ENCODE measurements at places on chromosomes 7 and 10. TPM values are rescaled to one million over a fixed set of nuclear protein-coding genes. Genes with fewer than 3 reads are reported as not detected.

The GDF2 gene
- not detected for total RNA-seq

DNA sequence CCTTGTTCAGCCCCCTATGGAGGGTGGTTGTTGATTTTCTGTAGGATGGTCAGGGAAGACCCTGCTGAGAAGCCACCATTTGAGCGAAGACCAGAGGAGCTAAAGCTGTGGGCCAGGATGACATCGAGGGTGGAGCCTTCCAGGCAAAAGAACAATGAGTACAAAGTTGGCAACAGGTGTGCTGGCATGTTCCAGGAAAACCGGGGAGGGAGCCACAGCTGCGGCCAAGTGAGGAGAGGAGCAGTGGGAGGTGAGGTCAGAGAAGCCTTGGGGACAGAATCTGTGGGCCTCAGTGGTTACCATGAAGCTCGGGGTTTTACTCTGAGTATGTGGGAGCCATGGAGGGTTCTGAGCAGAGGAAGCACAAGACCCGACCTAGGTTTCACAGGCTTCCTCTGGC is 75.6 kb upstream of the ZNF479 start:
- DNase-seq, result no peak

DNA sequence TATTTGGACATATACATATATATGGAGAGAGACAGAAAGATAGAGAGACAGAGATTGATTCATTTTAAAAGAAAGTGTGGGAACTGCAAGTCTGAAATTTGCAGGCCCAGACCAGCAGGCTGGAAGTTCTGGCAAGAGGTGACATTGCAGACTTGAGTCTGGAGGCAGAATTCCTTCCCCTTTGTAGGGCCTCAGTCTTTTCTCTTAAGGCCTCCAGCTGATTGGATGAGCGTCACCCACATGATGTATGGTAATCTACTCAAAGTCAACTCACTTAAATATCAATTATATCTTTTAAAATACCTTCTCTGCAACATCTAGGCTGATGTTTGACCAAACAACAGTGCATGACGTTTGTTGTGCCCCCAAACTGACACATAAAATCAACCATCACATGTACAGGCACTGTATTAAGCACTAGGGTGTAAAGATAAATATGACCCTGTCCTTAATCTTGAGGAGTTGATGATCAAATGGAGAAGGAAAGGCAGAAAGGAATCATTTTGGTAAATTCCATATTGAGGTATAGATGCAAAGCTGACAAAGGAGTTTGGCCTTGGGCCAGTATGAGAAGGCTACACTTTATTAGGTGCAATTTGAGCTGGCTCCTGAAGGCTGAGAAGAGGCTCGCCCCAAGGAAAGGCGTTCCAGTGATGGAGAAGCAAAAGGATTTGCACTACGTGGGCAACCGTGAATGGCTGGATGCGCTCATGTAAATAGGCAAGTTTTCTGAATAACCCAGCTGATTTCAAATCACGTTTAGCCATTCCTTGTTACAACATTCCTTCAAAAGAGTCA is 52.6 kb downstream of the BPGM start:
- DNase-seq, result no peak

The CDK14 gene
- total RNA-seq, result 51.6 TPM

GRCh38 chr10:119468542-119469324 is 73.8 kb downstream of the RGS10 start:
- DNase-seq, result no peak

DNA sequence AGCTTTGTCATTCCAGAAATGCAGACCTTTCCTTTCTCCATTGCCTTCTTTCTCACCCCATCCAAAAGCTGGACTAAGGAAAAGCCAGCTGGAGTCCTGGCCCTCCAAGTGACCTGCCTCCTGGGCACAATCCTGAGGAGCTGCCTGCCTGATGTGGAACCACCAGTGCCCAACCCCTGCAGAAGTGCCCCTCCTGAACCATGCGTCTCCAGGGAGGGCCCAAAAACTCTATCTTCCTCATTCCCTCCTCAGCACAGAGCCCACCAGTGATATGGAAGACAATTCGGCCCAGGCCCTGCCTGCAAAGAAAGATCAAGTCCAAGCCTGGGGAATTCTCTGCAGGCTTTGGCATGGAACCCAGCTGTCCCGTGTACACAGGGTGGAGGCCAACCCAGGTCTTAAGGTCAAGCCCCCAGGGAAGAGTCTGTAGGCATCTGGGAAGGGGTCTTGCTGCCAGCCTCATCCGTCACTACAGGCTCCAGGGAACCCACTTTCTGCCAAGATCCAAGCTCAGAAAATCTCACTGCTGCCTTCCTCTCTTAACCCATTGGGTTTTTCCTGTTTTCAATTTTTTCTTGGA is 3.5 kb upstream of the GRID1 start:
- DNase-seq, result no peak

Data from skin of body (tissue), 3 donors.